ENCODE measurements at places on chromosomes 4 and X.

DNA sequence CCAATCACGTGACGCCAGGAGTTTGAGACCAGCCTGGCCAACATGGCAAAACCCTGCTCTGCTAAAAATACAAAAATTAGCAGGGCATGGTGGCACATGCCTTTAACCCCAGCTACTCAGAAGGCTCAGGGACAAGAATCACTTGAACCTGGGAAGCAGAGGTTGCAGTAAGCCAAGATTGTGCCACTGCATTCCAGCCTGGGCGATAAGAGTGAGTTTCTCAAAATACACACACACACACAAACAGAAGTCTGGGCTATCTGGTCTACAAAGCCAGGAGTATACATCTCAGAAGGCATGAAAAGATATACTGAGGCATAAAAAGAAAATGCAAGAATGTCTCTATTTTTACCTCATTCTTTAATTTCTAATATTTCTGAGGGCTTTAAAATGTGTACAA, 11.3 kb downstream of the YTHDC1 start:
- DNase-seq: no peak

GRCh38 chr4:105274090-105274489, 127.4 kb downstream of the TET2 start:
- no peak for DNase-seq

- DNase-seq: no peak
Observed at GRCh38 chr4:86960557-86960961, 25.7 kb downstream of the AFF1 start.

DNA sequence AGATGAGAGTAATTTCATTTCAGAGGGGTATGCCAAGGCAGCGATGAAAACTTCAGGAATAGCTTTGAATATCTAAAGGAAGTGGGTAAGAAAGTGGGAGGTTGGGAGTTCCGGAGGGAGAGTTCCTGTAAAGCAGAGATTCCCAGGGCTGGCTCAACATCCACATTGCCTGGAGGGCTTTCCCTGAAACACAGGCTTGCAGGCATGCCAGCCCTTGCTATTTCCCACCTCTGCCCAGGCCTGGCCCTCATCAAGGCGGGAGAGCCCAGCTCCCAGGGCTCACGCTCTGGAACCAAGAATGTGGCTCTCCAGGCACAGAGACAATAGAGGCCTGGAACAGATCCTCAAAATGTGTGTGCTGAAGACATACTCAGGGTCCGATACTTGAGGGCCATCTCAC, 43.8 kb upstream of the CLDN34 start:
- DNase-seq: no peak

DNA sequence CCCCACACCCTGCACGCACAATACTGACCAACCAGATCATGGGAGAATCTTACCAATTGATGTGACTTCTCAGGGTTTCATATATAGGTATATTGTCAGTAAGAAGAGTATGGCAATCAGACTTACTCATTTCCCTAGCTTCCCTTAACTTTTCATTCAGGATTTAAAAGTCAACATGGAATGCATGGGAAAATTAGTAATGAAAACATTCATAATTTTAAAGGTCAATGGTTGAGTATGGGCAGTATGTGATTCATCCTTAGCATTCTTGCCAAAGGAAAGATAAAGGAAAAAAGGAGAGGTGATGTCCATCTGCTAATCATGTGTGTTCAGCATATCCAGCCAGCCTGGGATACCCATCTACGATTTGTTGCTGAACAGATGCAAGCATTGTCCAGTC, 4.0 kb downstream of the DIPK2B start:
- no peak for DNase-seq

DNA sequence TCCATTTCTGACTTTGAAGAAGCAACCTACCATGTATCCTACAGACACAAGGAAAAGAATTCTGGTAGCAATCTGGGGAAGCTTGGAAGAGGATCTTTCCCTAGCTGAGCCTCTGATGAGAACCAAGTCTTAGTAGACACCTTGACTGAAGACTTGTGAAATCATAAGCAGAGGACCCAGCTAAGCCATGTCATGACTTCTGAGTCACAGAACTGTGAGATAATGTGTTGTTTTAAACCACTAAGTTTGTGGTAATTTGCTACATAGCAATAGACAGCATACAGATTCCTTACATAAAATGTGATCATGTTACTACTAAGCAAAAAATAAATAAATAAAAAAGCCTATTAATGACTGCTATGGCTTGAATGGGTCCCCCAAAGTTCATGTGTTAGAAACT, 71.3 kb upstream of the ANKRD50 start:
- no peak for DNase-seq

- no peak for DNase-seq
Observed at GRCh38 chr4:67638136-67638535, 62.8 kb downstream of the UBA6 start.

- no peak for DNase-seq
Observed at GRCh38 chr4:174401471-174402130, 117.9 kb downstream of the CEP44 start.

GRCh38 chr4:123628288-123628687, 231.7 kb downstream of the SPRY1 start:
- no peak for DNase-seq

- peak; percentile 67 for DNase-seq
Observed at GRCh38 chrX:68823413-68824151, 5.2 kb upstream of the EFNB1 start.

DNA sequence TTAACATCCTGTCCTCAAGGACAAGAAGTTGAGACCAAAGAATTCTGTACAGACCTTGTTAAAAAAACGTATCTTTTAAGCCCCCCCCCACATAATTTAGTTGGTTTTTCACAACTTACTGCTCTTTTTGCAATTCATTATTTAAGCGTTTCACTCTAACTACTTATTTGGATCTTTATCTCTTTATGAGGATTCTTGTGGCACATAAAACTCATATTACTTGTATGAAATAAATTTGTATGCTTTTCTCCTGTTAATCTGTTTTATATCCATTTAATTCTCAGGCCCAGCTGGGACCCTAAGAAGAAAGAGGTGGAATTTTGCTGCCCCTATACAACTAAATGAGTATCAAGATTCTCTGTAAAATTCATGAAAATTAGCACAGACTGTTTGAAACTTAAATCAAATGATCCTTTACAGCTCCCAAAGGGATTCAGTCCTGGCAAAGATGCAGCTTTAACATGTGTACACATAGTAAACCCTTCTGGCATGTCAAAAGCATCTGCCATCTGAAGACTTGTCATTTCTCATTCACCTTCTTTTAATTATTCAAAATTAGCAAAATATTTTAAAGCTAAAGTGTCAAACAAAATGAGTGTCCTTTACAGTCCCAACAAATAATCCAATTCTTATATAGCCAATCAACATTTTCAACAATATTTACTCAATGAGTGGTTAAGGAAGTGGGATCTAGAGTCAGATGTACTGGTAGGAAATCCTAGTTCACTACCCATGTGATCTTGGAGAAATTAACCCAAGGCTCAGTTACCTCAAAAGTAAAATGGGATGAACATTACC, 17.7 kb downstream of the ARAP2 start:
- DNase-seq: no peak

GRCh38 chr4:7420661-7421040, 14.1 kb downstream of the PSAPL1 start:
- DNase-seq: peak; percentile 81

DNA sequence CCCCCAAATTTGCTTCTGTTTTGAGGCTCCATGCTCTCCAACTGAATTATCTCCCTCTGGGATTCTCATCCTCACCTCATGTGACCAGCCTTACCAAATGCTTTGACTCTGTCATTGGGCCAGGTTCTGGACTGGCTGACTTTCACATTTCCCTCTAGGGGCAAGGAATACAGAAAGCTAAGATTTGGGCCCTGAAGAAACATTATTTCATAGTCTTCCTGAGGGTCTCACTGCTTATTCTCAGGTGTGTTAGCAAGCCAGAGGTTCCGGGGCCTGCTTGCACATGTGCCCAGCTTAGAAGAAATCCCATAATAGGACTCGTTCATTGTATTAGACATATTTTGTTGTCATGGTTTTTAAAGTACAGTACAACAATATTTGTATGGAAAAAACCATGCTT, 62.6 kb upstream of the TEX13D start:
- no peak for DNase-seq

DNA sequence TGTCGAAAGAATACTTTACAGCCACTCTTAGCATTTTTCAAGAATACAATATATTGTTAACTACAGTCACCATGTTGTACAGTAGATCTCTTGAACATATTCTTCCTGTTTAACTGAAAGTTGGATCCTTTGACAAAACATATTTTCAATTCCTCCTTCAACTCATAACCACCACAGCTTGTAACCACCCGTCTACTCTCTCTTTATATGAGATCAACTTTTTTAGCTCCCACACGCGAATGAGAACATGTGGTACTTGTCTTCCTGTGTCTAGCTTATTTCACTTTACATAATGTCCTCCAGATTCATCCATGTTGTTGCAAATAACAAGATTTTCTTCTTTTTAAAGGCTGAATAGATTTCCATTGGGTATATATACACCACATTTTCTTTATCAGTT, 338.3 kb upstream of the IGFBP7 start:
- no peak for DNase-seq

DNA sequence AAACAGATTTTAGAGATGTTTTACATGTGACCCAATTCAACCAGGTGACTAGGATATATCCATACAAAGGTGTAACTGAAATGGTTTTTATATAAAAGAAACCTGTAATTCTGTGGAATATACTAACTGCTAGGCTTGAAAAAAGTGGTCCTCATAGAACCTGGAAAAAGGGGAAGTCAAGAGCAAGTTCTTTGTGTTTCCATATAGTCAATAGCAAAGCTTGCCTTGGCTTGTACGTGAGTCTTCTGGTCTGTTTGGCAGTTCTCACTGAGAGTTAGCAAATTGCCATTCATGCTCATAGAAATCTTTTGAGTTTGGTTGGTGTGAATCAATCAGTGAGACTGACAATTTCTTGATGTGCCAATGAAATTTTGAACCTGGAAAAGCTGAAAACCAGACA, 79.4 kb upstream of the SMIM10 start:
- DNase-seq: no peak

GRCh38 chr4:2141022-2141761, 82.1 kb downstream of the NAT8L start:
- DNase-seq: no peak

GRCh38 chr4:182144626-182145333, 98.4 kb upstream of the TENM3 start:
- no peak for DNase-seq

DNA sequence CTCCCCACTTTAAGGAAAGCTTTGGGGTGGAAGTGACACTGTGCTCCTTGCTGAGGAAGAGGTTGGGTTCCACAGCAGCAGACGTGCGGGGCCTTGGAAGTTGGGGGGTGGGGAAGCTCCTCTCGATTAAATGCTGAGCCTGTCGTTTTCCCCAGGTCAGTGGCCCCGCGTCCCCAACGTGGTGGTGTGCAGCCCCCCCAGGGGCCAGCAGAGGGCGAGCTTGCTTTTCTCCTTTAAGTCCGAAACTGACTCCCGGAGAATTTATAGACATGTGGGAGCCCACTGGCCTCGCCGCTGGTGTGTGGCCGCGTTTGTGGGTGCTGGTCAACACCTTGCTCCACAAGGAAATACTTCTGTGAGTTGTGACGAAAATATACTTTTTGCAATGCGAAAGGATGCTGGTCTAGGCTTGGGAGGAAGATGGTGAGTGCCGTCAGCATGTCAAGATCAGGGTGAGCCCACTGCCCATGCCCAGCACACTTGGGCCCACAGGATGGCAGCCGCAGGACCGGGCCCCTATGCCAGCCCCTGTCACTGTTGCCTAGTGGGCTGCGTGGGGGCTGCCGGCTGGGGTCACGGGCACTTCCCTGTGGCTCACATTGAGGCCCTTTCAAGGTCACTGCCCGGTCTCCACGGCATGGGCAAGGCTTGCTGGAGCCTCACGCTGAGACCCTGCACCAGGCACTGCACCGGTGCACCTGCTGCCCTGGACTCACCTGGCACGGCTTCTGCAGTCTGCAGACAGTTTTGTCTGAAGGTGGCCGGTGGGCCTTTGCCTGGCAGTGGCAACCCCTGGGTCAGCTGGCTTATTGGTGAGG, 9.4 kb downstream of the UVSSA start:
- DNase-seq: no peak

GRCh38 chr4:156487107-156487506, 484.5 kb downstream of the PDGFC start:
- DNase-seq: no peak

DNA sequence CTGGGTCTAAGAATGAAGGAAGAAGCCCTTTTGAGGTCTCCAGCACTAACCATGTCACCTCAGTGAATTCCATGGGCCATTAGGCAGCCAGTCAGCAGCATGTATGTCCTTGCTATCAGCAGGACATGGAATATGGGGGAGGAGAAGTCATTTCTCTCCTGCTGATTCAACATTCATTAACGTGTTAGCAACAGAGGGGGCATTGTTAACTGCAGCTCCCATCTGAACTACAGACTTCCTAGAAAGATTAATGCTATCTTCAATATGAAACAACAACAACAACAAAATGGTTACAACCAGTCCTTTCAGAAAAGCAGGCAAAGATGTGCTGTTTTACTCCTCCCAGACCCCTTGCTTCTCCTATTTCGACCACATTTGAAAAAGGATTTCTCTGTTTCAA, 120.4 kb upstream of the SLC34A2 start:
- DNase-seq: no peak

GRCh38 chr4:6694177-6694901, 661 bp downstream of the S100P start:
- DNase-seq: no peak

GRCh38 chr4:164639001-164639400, 114.9 kb upstream of the SMIM31 start:
- no peak for DNase-seq

DNA sequence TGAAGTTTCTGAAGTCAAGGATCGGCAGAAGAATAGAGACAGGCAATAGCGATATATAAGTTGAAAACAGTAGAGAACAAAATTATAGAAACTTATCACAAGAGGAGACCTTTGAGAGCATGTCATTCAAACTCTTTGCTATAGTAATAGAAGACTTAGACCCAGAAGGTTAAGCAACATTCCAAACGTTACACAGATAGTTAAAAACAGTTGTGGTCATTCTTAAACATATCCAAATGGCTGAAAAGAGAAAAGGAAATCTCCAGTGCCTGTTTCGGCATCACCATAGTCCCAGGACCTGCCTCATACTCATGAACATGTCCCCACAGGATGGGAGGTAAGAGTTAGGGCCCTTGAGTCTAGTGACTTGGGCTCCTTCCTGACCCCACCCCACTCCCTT, 258.1 kb upstream of the NOCT start:
- no peak for DNase-seq

GRCh38 chr4:38306482-38307071, 346.4 kb downstream of the PTTG2 start:
- no peak for DNase-seq

All from osteocyte (in vitro differentiated cells).